ENCODE measurements at places on chromosomes 6 and 20.
A peak's percentile ranks its signal among the peaks of the same experiment; 100 is the strongest.

DNA sequence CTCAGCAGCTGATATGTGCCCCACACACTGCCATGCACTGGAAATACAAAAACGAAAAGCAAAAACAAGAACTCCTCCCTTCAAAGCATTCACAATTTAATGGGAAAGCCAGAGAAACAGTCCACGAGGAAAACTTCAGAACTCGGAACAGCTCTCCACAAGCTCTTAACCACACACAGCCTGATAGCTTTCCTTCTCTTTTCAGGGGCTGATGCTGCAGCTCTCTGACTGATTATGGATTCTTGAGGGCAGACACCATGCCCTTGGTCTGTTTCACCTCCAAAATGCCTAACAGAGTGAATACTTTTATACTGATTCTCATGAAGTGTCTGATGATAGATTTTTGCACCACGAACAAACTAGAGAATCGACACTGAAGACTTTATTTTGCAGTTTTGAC, 282.1 kb downstream of the CD83 start:
- no peak for DNase-seq

- no peak for DNase-seq
These were observed 26.0 kb upstream of the TAAR1 start for GRCh38 chr6:132685009-132685408.

DNA sequence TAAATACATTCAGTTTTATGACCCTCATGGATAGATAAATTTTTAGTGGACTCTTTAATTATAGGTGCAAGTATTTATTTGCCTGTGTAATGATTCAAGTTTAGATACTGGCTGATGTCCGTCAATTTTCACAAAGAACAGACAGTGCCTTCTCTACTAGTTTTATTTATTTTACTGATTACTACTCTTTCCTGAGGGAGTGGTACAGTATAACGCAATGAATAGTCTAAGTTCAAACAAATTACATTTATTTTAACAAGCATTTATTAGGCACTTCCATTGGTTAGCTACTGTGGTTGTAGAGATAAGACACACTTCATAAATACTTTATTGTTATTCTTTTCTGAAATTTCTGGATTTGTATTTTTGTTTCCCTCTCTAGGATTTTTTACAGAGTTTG, 74.3 kb downstream of the ADGRG6 start:
- no peak for DNase-seq

DNA sequence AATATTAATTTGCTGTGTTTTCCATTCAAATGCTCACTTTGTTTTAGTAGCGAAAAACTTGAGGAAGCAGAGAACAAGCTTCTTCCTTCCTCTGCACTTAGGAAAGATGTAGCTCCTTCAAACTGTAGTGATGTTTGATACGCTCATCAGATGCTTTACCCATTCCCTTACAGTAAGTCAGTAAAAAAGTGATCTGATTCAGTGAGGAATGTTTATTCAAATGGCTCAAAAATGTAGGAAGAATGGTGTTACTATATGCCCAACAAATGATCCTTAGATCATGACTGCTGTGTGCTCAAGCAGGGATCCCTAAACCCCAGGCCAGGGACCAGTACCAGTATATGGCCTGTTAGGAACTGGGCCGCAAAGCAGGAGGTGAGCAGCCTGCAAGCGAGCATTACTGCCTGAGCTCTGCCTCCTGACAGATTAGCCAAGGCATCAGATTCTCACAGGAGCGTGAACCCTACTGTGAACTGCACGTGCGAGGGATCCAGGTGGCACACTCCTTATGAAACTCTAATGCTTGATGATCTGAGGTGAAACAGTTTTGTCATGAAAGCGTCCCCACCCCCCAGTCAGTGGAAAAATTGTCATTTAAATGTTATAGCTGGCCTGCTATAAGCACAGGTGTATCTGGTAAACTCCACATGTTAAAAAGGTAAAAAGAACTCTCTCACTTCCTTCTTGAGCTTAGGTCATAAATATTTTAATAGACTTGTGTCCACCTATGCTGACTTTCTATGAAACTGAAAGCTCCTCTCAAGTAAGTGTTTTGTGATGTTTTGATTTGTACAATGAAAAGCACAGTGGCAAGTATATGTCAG, 187.2 kb downstream of the FOXC1 start:
- DNase-seq, result no peak

- DNase-seq, result no peak
These were observed 124.9 kb downstream of the RCAN2 start for GRCh38 chr6:46366190-46366900.

DNA sequence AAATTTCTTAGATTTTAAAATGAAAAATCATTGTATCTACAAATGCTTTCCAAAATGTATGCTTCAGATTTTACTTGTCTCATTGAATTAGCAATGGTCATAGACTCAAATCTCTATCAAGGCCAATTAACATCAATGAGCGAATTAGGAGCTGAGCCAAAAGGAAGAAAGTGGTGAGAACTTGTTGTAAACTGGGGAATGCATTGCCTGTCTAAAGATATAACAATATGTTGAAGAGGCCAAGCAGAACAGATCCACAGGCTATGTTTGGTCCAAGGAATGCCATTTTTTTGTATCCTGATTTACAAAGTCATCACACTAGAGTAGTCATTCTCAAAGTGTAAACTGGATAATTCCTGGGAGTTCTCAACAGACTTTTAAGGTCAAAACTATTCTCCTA, 370.7 kb downstream of the GJA1 start:
- DNase-seq, result no peak

DNA sequence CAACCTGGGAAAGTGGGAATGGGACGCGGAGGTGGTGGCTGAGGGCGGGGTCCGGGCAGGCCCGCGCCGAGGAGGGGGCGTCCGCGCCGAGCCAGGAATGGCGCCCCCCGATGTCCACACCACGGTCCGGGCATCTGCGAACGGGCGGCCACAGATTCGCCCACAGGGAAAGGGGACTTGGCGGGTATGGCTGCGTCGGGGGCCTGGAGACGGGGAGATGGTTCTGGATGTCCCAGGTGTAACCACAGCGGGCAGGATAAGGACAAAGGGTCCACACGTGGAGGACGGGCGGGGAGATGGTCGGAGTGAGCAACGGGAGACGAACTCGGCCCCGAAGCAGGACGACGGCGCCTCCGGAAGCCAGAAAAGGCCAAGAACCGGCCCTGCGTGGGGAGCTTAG, 124.6 kb downstream of the WDR27 start:
- no peak for DNase-seq

DNA sequence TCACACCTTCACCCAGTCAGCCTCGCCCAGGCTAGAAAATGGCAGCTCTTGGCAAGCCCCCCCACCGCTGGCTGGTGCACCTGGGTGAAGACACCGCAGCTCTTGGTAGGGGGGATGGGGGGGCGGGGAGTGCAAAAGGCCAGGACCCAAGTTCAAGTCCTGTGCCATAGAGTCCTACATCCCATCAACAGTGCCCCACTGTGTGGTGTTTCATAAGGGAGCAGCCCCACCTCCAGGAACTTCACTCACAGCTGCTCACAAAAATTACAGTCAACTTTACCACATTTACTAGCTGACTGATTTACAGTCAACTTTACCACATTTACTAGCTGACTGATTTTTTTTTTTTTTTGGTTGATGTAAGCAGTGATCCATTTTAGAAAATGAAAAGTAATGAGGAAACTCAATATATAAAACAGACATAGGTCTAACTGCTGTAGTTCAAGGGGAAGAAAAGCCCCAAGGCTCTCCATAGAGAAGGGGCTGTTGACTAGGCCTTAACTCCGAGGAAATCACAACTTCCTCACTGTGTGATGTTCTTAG, 208.9 kb upstream of the SNX9 start:
- DNase-seq, result no peak

DNA sequence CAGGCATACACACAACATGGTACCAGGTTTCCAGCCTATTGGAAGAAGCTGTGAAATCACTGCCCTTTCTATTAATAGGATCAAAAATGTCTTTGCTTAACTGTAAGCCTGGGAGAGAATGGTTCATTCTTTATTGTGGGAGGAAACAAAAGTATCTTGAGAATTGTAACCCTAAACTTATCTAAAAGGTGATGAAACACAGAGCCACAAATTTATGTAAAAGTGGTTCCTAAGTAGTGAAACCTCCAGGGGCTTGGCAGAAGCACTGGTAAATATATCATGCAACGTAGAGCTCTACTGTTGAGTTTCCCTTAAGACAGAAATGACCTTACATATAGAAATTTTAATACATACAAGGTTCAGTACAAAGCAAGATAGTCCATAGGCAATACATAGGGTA, 17.2 kb upstream of the NOX3 start:
- DNase-seq, result no peak

GRCh38 chr20:44959638-44960102, 527 bp downstream of the TOMM34 start:
- peak; percentile 75 for DNase-seq

GRCh38 chr6:30818391-30818841, 65.9 kb upstream of the DDR1 start:
- DNase-seq, result no peak
